Vagina (tissue), 2 donors: ENCODE measurements at places on chromosomes 16 and 17. TPM values are rescaled to one million over a fixed set of nuclear protein-coding genes. Genes with fewer than 3 reads are reported as not detected.

COL1A1 gene
- total RNA-seq: 171 TPM

KCNJ2 gene
- total RNA-seq: 10.8 TPM

DNA sequence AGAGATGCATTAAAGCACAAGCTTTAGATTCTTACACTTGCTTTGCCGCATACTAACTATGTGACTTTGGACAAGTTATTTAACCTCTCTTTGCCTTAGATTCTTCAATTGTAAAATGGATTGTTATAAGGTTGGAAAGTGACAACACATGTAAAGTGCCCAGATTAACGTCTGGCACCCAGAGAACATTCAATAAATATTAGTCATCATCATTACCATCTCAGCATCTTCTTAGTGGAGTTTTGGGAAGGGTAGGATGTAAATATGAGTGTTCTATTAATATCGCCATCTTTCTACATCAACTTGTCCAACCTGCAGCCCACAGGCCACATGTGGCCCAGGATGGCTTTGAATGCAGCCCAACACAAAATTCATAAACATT is 27.4 kb upstream of the FAM20A start:
- no peak for DNase-seq
- H3K4me3 ChIP-seq: no peak overlapping the region
- no peaks in the 10 kb centered on the region for H3K27me3 ChIP-seq

DNA sequence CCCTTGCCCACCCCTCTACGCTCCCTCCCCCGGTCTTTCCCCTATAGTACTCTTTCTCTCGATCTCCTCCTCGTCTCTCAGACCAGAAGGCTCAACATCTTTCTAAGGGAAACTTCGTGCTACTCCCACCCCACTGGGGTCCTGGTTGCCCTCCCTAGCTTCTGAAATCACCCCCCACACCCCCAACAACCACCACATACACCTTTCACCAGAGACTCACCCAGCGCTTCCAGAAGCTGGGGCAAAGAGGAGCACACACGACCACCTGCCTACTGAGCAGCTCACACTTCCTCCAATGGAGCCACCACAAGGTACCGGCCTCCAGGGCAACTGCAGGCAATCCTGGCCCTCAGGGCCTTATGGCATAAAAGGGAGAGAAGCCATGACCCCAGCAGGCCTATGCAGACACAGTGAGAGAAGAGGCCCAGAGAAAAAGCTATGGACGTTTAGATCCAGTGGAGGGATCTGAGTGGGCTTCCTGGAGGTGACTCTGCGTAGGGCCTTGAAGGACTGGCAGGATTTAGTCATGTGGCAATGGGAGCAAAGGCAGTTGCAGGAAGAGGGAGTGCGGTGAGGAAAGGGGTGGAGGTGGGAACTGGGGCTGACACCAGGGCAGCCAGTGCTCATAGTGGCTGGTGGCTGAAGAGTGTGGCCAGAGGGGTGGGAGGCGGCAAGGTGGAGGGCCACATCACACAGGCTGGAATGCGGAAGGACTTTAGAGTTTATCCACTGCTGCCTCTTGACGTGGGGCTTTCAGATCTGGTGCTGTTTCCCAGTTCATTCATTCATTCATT is 12.1 kb upstream of the TMEM92 start:
- H3K27me3 ChIP-seq: no peaks in the 10 kb centered on the region
- no peak for DNase-seq
- H3K36me3 ChIP-seq: no peaks in the 10 kb centered on the region
- no peak overlapping the region for H3K4me3 ChIP-seq

GRCh38 chr16:8572919-8573724 is 17.2 kb downstream of the TMEM114 start:
- no peaks in the 10 kb centered on the region for H3K27me3 ChIP-seq
- no peaks in the 10 kb centered on the region for H3K4me1 ChIP-seq
- H3K27ac ChIP-seq: no peak overlapping the region
- no peak overlapping the region for H3K4me3 ChIP-seq
- no peaks in the 10 kb centered on the region for H3K36me3 ChIP-seq

TNFRSF17 gene
- not detected for total RNA-seq

ABI3 gene
- total RNA-seq: 11.0 TPM

DNA sequence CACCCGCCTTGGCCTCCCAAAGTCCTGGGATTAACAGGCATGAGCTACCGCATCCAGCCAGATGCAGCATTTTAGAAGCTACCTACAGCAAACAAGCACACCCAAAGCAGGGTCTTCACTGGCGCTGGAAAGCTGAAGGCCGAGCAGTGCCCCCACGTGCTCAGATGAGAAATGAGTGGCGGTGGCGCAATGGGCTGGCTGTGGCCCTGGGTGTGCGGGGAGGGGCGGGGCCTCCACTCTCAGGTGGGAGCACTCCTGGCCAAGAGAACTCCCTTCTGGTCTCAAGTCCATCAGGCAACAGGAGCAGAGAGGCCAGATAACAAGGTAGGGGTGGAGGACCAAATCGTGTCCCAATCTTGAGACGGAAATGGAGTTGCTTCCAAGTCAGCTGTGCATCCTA is 12.1 kb downstream of the TMEM11 start:
- H3K4me3 ChIP-seq: no peak overlapping the region
- DNase-seq: no peak
- H3K27me3 ChIP-seq: no peaks in the 10 kb centered on the region
- H3K27ac ChIP-seq: peak overlapping the region; percentile 46
- peaks cover 17% of the 10 kb centered on the region for H3K36me3 ChIP-seq
- H3K4me1 ChIP-seq: peaks cover 69% of the 10 kb centered on the region

GRCh38 chr17:14590459-14591250 is 289.8 kb downstream of the HS3ST3B1 start:
- no peaks in the 10 kb centered on the region for H3K27me3 ChIP-seq
- H3K27ac ChIP-seq: no peak overlapping the region
- H3K36me3 ChIP-seq: no peaks in the 10 kb centered on the region
- H3K4me1 ChIP-seq: no peaks in the 10 kb centered on the region

GRCh38 chr17:2815781-2816185 is 19.5 kb downstream of the RAP1GAP2 start:
- H3K36me3 ChIP-seq: no peaks in the 10 kb centered on the region
- DNase-seq: no peak
- H3K4me1 ChIP-seq: no peaks in the 10 kb centered on the region
- H3K27me3 ChIP-seq: no peaks in the 10 kb centered on the region

GRCh38 chr17:78957128-78957527 is 22.6 kb downstream of the LGALS3BP start:
- H3K36me3 ChIP-seq: no peaks in the 10 kb centered on the region
- H3K4me1 ChIP-seq: peaks cover 25% of the 10 kb centered on the region
- H3K27me3 ChIP-seq: no peaks in the 10 kb centered on the region
- DNase-seq: no peak
- H3K4me3 ChIP-seq: no peak overlapping the region

DNA sequence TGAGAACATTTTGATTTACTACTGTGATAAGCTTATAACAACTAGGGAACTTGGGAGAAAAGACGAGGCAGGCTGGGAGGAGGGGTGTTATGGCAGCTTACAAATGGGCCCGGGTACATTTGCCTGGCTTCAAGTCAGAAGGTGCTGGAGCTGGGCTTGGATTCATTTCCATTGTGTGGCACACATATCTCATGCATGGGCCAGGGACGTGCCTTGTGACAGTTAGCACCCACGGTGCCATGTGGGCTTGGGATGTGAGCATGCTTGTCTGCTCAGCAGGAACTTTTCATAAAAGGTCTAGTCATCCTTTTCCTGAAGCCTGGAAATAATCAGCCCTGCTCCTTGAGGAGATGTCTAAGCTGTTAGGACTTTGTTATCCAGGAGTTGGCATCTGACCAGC is 572.2 kb downstream of the CDH13 start:
- no peak overlapping the region for H3K4me3 ChIP-seq
- H3K27ac ChIP-seq: no peak overlapping the region
- H3K27me3 ChIP-seq: no peaks in the 10 kb centered on the region
- DNase-seq: no peak

GRCh38 chr17:33679595-33679994 is 386.5 kb upstream of the ASIC2 start:
- no peaks in the 10 kb centered on the region for H3K36me3 ChIP-seq
- H3K4me1 ChIP-seq: no peaks in the 10 kb centered on the region
- no peak for DNase-seq
- no peak overlapping the region for H3K27ac ChIP-seq
- H3K4me3 ChIP-seq: no peak overlapping the region

DNA sequence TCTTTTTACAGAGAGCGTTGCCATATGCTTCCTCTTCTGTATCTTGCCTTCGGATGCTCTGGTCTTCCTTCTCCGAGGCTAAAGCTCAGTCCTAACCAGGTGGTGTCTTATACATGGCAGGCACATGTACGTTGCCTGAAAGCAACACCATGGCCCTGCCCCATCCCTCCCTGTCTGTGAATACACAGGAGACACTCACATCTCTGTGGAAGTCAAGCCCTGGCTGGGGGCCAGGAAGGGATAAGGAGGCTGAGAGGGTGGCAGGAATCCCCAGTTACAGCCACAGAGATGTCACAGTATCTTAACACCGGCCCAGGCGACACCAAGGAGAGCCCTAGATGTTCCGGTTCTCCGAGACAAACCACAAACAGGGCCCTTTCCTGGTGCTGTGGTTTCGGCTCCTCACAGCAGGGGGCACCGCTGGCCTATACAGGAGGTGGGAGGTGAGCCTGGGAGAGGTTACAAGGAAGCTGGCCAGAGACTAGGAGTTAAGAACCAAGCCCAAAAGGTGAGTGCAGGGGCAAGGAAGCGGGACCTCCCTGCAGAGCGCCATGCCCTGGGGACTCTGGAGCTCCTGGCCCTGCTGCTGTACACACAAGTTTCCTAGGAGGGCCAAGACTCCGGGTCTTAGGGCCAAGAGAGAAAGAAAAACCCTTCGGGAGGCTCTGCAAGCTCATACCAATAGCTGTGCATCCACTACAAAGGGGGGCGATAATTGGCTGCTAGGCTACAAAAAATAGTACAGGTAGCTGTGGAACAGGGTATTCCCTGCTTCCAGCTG is 41.7 kb downstream of the SRL start:
- no peaks in the 10 kb centered on the region for H3K36me3 ChIP-seq
- H3K4me1 ChIP-seq: no peaks in the 10 kb centered on the region
- H3K27me3 ChIP-seq: no peaks in the 10 kb centered on the region
- no peak overlapping the region for H3K27ac ChIP-seq
- no peak overlapping the region for H3K4me3 ChIP-seq
- DNase-seq: no peak

GRCh38 chr17:29565643-29566472 is 979 bp downstream of the ABHD15 start:
- peaks cover 32% of the 10 kb centered on the region for H3K4me1 ChIP-seq
- no peak for DNase-seq
- H3K27me3 ChIP-seq: no peaks in the 10 kb centered on the region
- H3K27ac ChIP-seq: peak overlapping the region; percentile 91

ST6GALNAC2 gene
- total RNA-seq: 24.8 TPM

EVPLL gene
- 16.7 TPM for total RNA-seq

CTRL gene
- 3.2 TPM for total RNA-seq

C16orf96 gene
- not detected for total RNA-seq

FOXL1 gene
- total RNA-seq: 0.98 TPM

SLC22A31 gene
- total RNA-seq: not detected

PRSS22 gene
- 38.8 TPM for total RNA-seq

DNA sequence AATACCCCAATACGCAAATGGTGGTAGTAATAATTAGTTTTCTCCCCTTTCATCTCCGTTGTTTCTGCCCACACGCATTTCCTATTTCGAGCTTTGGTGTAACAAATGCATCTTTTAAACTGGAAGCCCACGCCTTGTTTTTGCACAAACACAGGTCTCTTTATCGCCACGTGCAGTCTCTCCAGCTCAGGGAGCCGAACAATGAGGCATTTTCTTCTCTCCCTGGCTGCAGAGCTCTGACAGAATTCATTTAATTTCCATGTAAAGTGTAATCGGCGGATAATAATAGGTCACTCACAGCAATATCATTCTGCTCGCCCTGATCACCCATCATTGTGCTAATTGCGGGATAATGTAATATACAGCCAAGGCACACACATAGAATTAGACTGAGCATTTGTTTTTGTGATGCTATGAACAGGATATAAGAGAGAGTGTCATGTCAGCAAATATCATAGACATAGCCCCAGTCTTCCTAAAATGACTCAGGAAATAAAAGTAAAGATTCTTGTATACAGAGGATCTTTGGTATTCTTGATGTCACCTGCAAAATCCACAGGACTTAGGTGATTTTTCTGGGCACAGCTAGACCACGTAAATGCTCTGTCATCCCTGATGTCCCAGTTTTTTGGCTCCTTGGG is 452.6 kb upstream of the CDH11 start:
- H3K36me3 ChIP-seq: no peaks in the 10 kb centered on the region
- no peak for DNase-seq
- no peak overlapping the region for H3K4me3 ChIP-seq
- H3K4me1 ChIP-seq: no peaks in the 10 kb centered on the region
- H3K27me3 ChIP-seq: no peaks in the 10 kb centered on the region
- H3K27ac ChIP-seq: no peak overlapping the region

DNA sequence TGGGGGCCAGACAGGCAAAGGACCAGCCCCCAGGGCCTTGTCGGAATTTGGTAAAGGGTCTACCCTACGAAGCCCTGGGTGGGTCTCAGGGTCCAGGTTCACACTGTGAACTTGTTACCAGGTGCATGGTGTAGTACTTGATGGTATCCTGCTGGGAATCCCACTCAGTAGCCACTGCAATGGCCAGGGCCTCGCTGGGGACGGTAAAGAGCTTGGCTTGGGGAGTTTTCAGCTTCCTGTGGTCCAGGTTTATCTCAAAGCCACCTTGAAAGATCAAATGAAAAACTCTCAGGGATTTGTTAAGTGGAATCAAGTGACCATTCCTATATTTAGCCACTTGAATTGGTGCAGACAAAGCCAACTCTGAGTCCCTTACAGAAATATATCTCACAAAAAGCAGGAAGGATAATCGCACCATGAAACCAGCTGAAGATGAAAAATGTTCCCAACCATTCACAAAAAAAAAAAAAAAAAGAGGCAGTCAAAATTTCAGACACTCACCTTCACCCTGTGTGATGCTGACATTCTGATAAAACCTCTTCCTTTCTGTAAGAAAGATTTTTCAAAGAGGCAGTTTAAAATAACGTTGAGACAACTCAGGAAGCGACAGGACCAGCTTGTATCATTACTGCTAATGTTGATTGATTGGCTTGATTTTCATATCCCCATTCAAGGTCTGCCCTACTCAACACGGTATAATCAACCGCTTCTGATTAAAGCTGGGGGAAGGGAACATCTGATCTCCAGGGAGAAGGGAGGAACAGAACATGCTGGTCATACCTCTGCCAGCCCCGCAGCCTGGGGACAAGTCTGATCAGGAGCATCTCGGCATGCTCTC is 10.6 kb downstream of the ATPAF2 start:
- H3K27ac ChIP-seq: no peak overlapping the region
- DNase-seq: no peak
- peaks cover 8% of the 10 kb centered on the region for H3K4me1 ChIP-seq
- no peaks in the 10 kb centered on the region for H3K36me3 ChIP-seq
- no peaks in the 10 kb centered on the region for H3K27me3 ChIP-seq

- no peak overlapping the region for H3K27ac ChIP-seq
- no peaks in the 10 kb centered on the region for H3K4me1 ChIP-seq
- H3K27me3 ChIP-seq: no peaks in the 10 kb centered on the region
- no peak for DNase-seq
- no peaks in the 10 kb centered on the region for H3K36me3 ChIP-seq
- no peak overlapping the region for H3K4me3 ChIP-seq
Measured at GRCh38 chr16:57852189-57852588, 49.9 kb upstream of the KIFC3 start.
